Hematopoietic multipotent progenitor cell (in vitro differentiated cells): ENCODE measurements at places on chromosomes 1 and 21.

GRCh38 chr1:239185245-239185619 is 201.1 kb upstream of the CHRM3 start:
- no peak for DNase-seq

GRCh38 chr1:87950369-87950768 is 621.7 kb downstream of the LMO4 start:
- no peak for DNase-seq

DNA sequence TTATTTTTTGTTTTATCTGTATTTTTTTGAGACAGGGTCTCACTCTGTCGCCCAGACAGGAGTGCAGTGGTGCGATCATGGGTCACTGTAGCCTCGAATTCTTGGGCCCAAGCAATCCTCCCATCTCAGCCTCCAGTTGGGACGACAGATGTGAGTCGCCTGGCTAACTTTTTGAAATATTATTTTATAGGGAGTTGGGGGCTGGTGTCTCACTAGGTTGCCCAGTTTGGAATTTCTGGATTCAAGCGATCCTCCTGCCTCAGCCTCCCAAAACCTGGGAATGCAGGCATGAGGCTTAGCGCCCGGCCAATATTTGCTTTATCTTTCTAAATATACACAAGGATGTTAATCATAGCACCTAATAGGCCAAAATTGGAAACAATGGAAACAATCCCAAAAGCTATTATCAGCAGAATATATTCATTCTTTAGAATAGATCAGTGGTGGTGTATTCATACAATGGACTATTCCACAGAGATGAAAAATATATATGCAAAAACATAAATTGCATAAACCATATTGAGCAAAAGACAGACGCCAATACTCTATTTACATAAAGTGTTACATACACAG is 55.9 kb downstream of the DAP3 start:
- DNase-seq, result no peak

DNA sequence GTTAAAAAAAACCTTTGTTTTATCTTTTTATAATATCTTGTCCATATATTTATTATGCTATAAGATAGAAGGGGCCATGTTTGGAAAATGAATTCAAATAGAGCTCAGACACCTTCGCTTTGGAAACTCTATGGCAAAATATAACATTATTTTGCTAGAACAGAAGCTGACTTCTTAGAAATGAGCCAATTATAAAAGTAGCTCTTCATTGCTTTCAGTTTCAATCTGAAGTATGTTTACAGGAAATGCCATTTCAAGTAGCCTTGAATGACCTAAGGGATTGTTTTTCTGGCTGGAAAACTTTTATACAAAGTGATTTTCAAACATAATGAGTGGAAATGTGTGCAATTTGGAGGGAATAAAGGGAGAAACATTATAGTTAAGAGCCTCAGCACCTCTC is 37.8 kb upstream of the GBP5 start:
- no peak for DNase-seq

DNA sequence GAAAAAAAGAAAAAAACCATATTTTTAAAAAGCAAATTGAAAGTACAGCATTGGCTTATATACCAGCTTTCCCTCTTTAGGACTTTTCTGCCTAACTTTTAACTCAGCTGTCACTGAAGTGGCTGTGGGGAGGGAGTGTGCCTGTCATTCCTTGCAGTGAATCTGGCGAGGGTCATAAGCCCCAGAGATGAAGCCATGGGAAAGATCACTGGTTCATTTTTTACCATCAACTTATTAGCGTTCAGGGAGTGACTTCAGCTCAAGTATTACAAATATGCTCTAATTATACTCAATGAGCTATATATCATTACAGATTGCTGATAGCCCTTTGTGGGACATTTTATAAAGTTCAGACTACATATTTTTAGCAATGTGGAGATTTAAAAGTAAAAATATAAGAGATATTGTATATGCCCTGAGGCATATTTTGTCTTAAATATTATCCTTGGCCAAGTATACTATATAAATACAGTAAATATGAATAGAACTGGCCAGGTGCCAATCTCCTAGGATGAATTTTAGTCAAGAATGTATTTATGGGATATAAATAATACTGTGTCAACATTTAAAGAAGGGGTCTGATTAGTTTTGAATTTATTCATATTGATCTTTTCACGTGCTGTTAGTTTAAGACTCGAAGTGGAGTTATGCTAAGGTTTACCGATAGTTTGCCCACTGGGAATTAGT is 4.4 kb downstream of the TGFB2 start:
- no peak for DNase-seq

- peak; percentile 50 for DNase-seq
Observed at GRCh38 chr1:156813750-156814570, 2.7 kb downstream of the SH2D2A start.

DNA sequence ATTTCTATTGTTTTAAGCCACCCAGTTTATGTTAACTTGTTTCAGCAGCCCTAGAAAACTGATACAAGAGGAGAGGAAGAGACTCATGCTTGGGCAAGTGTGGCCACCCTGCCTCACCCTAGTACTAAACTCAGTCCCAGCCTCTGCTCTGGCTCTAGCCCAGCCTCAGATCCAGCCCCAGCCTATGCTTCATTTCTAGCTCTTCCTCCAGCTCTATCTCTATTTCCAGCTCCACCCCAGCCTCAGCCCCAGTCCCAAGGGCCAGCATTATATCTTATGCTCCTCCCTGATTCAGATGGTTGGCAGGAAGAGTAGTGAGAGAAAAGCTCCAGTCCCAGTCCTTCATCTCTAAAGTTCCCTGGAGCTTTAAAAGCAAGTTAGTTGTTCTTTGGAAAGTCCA is 535.5 kb downstream of the PTPRC start:
- no peak for DNase-seq

DNA sequence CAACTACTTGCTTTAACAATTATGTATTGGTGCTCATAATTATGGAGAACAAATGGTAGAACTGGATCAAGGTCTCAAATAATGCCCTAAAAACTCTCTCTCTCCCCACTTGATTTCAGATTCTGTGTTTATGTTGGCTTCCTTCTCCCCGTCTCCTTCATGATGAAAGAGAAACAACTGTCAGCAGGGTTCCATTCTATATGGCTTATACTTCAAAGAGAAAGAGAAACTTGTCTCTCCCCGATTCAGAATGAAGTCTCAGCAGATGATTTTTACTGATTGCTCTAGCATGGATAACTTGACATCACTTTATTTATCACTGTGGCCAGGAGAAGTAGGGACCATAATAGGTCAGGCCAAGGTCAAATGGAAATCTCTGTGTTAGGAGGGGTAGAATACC is 575.6 kb downstream of the AGBL4 start:
- DNase-seq, result no peak

- DNase-seq, result no peak
Observed at GRCh38 chr1:106344494-106344893, 712.0 kb upstream of the PRMT6 start.

DNA sequence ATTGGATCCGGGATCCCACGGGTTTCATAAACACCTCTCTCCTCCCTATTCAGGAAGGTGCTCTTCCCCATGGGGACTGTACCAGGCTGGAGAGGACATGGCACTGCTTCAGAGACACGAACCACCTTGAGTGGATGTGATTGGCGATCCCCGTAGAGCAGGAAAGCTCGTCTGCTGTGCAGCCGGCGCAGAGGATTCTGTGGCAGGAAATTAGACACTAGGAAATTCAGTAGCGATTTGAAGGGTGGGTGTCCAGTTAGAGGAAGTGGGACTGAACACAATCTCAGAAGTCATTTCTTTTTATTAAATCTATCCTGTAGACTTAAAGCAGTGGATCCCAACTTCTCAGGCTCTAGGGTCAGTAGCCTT is 767 bp downstream of the PDIK1L start:
- DNase-seq, result no peak

DNA sequence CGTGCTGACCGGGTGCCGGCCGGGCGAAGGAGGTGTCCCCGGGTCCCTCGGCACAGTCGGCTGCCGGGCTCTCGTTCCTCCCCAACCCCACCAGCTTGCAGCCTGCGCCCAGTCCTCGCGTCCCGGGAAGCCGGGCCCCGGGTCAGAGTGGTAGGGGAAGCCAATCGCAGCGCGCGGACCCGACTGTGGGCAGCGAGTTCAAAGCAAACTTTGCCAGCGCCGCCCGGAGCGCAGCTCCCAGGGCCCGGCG is 328 bp downstream of the MYCL start:
- DNase-seq, result no peak

DNA sequence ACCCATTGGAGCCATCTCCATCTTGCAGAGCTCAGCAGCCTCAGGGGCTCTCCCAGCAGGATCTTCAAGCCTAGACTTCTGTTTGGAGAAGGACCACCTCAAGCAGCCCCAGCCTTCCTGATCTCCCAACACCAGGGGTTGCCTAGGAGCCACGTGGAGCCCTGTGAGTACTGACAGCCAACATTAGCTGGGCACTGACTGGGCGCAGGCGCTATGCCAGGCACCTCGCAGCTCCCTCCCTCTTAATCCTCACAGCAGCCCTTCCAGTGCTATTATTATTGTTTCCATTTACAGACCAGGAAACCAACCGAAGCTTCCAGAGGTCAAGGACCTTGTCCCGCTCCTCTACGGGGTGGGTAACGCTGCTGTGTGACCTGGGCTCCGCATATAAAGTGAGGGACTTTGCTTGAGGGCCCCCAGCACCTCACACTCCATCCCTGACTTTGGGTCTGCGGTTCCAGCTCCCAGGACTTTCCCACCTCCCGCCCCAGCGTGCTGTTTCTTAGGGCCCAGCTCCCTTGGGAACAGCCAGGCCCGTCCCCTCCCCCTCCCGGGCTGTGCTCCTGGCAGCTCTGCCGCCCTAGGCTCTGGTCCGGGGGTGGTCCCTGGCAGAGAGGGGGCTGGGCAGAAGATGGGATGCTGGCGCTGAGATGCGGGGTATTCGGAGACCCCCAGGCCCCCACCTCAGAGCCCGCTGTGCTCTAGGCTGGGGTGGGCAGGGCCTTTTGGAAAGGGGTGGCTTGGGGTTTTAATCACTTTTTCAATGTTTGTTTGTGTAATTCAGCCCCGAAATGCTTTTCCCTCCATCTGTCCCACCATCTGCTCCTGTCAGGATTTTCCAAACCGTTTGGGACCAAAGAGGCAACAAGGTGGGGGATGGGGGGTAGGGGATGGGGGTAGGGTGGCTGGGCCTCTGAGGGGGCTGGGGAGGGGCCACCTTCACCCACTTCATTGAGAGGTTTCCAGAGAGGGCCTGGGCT is 4.1 kb upstream of the HPCA start:
- DNase-seq, result no peak

GRCh38 chr21:15706696-15707095 is 23.1 kb upstream of the USP25 start:
- no peak for DNase-seq

DNA sequence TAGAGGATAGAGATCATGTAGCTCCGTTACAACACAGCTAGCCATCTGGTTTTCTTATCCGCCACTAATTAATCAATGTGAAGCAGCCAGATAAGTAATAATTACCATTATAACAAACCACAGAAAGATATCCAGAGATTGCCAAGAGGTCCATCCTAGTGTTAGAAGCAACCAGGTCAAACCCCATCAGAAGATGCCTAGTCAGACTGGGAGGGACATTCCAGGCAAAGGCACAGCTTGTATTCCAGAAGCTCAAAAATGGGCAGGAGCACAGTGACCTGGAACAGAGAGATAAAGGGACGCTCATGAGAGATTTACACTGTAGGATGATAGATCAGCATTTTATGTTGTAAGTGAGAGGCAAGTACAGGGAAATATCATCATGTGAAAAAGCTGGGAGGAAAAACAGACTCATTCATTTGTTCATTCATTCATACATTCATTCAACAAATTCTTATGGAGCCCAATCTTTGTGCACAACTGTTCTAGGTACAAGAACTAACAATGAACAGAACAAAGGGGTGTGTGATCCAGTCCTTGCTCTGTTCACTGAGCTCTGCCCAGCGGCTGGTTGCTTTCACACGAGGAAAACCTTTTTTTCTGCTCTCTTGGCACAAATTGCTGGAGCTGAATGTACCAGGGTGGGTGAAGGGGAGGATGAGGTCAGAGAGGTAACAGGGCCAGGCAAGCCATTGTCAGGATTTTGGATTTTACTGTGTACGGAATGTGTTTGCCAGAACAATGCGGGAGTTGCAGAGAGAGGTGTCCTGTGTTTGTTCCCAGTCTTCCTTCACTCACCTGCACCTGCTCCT is 240.8 kb upstream of the FGGY start:
- DNase-seq, result no peak

DNA sequence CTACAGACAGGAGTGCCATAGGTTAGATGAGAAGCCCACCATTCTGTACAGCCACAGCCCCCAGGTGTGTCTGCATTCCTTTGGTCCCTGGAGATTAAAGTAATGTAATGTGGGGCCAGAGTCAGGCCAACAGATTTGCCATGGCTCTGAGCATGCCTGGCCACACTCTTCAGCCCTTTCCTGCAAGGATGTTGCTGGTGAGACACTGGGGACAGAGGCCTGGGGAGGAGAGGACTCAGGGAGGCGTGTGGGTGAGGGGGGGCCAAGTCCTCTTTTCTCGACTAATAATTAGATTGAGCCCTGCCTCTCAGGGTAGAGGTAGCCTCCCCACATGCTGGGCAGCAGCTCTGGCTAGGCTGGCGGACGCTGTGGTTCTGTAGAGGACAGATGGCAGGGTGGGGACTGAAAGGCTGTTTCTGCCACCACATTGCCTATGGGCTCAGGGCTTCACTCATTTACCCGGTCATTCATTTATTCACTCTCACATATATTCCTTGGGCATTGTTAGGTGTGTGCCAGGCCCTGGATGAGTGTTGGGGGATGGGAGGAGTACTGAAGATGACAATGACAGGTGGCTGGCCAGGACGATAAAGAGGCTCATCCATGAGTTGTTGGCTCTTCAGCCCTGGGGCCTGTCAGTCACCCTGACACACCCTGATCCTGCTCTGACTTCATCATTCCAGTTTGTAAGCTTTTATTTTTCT is 7.1 kb upstream of the PRCC start:
- no peak for DNase-seq

DNA sequence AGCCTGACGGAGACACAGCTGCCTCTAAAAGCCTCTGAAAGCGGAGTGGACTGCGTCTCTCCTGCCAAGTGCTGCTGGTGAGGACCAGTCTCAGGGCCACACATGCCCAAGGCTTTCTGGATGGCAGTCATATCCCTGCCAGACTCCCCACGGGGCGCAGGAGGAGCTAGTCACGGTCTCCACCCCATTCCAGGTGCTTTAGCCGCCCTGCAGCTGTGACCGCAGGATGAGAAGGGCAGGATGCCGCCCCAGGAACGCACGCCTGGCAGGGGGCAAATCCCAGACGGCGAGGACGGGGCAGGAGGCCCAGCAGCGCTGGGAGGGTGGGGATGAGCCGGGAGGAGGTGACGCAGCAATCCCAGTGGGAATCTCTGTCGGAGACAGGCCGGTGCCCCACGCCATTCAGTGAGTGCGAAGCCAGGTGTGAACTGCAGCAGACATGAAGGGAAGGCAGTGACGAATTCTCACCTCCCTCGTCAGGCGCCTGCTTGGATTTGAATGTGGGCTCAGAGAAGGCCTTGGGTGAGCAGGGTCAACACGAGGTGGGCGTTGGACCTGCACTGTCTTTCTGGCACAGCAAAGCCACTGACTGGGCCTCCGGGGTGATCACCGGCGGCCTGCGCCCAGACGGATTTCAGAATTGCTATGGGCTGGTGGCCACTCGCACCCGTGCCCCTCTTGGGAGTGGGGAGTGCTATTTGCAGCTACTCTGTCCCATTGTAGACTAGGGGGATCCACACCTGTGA is 38.5 kb upstream of the SLC19A1 start:
- DNase-seq, result no peak
